ENCODE measurements at places on chromosomes 7 and 10.

- DNase-seq = no peak
Measured at GRCh38 chr10:130780763-130781162, 530.8 kb downstream of the TCERG1L start.

- no peak for DNase-seq
Measured at GRCh38 chr7:155555116-155555695, 8.8 kb upstream of the CNPY1 start.

GRCh38 chr7:15459018-15459615, 102.7 kb downstream of the AGMO start:
- DNase-seq = no peak

DNA sequence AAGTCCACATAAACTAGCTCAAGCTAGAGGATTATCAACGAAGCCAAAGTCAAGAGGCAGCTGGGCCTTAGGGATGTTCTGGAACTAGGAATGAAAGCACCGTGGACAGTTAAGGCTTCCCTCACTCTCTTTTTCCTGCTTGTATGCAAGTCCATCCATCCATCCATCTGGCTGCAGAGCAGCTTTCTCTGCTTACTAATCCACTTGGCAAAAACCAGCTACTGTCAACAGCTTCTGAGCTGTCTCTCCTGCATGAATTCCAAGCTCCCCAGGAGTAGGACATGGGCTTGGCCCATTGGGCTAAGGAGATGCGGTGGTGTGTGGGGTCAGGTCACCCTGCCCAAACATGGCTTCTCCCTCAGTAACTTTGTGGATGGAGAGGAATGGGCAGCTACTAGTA, 66.2 kb downstream of the NAMPT start:
- DNase-seq = no peak

DNA sequence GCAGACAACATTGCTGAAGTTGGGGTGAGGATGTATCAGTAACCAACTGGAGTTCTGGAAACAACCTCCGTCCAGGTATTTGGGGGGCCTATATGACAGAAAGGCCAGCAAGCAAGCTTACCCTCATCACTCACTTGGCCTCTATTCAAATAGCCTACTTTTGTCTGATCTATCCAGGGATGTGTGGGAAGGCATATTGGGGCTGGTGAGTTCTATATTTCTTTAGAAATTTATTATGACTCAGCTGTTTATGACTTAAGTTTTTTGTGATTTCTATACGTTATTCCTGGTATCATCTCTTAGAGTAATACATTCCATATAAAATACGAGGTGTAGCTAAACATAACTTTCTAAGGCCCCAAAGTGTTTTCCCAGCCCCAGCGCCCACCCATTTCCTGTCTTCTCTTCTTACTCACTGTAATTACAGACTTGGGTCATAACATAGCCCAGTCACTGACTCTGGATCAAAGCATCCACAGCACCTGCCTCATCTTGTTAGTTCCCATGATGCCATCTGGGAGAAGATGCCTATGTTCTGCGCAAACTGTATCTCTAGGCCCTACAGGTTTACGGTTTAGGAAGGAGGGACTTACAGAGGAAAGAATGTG, 18.1 kb downstream of the GARS1 start:
- DNase-seq = no peak

DNA sequence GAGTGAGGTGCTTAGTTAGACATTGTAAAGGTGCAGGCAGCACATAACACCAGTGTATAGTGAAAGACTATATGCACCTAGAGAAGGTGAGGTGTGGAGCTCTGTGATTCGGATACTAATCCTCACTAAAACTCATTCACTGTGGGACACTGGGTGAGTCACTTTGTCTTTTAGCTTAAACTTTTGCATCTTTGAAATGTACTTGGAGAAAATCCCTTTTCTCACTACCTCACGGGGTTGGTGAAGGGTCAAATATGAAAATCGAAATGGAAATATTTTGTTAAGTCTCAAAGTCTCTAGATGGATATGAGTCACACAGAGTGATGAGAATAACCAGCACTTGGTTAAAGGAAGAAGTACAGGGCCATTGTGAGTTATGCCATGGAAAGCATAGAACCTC, 38.0 kb downstream of the MDFIC start:
- no peak for DNase-seq

GRCh38 chr7:70569335-70569819, 562.6 kb upstream of the GALNT17 start:
- no peak for DNase-seq

- DNase-seq = no peak
Measured at GRCh38 chr10:30554440-30554825, 75.1 kb downstream of the LYZL2 start.

- no peak for DNase-seq
Measured at GRCh38 chr10:22644222-22644621, 70.2 kb downstream of the PIP4K2A start.

DNA sequence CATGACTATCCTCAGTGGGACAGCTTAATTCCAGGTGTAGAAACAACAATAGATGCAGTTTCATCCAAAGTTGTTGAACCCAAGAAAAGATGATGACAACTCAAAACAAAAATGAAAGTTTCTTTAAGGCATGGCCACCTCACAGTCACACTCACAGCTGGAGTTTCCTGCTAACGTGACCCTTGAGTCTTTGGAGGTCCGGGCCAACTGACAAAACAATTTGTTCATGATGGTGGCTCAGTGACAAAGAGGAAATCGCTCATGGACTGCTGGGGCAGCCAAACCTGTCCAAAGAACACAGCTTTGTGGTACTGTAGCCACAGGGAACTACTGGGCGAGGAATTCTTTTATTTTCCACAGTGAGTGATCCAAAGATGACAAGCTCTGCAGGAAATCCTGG, 96.0 kb upstream of the JCAD start:
- DNase-seq = no peak
